ENCODE measurements at places on chromosomes 12 and 14.

GRCh38 chr14:66498311-66498710 is 9.6 kb upstream of the GPHN start:
- DNase-seq = no peak

DNA sequence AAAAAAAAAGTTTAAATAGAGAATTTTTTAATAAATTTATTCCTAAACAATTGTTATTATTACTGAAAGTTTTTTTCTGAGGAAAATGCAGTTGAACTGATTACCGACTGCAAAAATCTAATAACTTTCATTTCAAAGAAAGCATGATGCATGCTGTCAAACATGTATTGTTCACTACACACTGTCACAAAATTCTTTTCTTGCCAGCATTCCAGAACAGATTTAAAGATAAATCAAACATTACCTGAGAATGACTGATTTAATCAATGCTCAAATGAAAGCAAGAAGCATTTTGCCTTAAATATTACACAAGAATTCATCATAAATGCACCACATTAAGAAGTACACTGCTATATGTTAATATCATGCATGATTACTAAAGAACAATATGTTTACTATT is 588.3 kb downstream of the SLC16A7 start:
- no peak for DNase-seq

GRCh38 chr12:76244300-76244699 is 103.9 kb downstream of the BBS10 start:
- DNase-seq = no peak

DNA sequence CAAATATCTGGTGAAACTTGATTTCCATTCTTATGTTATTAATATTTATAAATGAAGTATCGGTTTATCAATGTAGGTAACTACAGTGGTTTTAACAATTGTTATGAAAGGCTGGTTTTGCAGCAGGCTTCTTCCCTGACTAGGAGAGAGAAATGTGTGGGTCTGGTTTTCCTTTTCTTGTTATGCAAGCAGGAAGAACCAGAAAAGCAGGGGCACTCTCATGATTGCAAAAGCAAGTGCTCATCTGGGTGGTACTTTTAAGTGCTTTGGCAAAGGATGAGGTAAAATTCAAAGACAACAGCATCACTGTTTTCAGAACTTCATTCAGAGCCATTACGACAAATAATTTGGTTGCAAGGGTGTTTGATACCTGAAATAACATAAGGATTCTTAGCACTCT is 105.6 kb downstream of the PTPRO start:
- DNase-seq = no peak

- no peak for DNase-seq
Measured at GRCh38 chr12:52975204-52975603, 26.3 kb downstream of the KRT18 start.

DNA sequence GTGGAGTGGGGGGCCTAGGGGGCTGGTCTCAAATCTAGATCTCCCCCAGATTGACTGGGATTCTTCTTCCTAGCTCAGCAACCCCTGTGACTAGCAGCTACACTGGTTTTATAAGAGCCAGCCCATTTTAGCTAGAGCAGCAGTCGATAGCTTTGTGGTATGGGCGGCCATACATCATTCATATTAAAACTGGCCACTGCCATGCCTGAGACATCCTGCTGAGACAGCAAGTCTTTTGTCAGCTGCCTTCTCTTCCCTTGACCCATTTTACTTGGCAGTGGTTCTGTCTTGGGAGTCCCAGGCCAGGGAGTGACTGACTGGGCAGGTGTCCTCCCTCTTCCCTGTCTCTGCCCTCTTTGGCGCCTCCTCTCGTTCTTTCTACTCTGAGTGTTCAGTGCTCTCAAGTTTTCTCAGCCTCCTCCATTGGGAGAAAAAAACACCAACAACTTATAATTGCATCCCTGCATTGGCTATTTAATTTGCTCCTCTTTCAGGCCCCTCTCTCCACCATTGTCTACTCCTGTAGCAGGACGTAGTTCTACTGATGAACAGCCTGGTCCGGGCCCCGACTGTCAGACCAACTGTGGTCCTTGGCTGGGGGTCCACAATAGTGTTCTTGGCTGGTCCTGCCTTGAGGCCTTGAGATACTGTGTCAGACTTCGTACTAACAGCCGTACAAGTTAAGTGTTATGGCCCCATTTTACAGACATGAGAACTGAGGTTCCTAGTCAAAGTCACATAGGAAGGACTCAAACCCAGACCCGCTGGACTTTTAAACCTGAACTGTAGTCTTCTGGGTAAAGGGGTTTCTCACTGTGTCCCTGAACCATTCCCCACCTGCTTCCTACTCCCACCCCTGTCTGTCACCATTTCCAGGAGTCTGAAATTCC is 18.3 kb upstream of the JDP2 start:
- DNase-seq = no peak

DNA sequence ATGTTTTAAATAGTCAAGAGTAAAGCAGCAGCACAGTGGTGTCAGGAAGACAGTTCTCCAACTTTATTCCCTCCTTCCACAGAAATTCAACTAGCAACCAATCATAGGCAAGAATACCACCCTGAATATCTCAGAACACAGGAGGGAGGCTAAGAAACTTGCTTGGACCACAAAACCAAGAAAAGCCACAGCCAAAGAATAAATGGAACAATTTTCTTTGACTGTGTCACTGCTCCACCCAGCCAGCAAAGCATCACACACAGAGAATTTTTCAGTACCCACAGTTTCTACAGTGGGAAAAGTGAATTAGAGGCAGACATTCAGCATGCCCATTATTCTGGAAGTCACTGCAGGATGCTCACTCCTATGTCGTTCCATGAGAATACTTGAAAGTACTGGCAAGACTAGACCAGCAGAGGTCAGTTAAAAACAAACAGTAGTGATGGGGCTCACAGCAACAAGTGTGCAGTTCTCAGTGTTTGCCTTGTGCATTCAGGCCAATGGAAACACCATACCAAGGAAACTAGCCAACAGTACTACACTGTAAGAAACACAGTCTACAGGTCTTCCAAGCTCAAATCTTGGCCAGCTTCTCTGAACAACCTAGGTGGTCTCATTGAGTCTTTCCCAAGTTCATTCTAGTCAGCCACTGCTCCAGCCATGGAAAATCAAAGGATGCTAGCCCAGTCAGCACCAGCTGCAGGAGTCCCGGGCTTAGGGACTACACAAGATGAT is 56.8 kb upstream of the FOXG1 start:
- no peak for DNase-seq
